ENCODE measurements at places on chromosomes 2 and 18.

- DNase-seq, result no peak
Measured at GRCh38 chr18:47604021-47604420, 326.4 kb downstream of the SMAD2 start.

DNA sequence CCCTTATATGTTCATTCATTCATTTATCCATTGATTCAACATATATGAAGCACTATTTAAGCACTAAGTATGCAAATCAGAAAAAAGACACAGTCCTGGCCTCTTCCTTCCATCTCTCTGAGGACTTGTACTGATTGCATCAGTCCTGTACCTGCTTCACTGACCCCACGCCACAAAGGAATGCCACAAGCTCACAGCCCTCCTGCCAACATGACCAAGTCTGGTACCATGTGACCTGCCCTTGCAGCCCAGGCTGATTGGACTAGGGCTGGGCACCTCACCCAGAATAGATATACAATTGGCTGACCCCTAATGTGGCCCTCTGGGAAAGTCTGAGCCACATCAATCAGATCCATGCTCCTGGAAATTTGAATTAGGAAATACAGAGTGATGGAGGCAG, 196.6 kb downstream of the AGPS start:
- DNase-seq, result no peak

DNA sequence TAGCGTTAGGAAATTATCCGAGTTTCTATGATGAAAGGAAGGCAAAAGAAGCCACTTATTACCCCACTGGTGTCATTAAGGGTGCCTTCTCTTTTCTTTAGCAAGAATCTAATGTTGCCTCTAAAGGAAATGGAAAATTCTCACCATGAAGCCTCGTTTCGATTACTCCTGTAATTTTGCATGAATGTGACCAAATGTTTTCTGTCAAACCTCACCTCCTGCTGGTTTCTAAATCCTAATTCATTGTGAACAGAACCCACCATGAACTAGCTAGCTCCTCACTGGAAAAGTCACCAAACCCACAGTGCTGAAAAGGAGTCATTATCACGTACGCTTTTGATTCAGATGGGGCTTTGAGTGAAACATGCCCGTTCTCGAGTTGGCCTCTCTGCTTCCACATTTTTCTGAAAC, 119.9 kb downstream of the COPS8 start:
- no peak for DNase-seq

GRCh38 chr18:62897153-62897552, 181.8 kb downstream of the PHLPP1 start:
- no peak for DNase-seq
